ENCODE measurements at places on chromosomes 1 and 21.

DNA sequence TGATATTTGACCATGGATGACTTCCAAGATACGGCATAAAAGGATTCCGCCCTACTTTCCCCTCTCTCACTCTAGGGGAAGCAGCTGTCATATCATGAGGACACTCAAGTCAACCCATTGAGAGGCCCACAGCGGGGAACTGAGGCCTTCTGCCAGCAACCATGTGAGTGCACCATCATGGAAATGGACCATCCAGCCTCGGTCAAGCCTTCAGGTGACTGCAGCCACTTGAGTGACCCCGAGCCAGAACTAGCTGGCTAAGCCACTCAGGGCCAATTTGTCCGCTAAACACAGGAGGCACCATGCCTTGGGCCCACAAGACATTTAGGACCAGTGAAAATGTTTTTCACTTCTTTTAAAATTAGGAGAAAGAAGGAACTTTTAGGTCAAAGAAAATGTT is 11.1 kb upstream of the GJB5 start:
- DNase-seq = no peak

DNA sequence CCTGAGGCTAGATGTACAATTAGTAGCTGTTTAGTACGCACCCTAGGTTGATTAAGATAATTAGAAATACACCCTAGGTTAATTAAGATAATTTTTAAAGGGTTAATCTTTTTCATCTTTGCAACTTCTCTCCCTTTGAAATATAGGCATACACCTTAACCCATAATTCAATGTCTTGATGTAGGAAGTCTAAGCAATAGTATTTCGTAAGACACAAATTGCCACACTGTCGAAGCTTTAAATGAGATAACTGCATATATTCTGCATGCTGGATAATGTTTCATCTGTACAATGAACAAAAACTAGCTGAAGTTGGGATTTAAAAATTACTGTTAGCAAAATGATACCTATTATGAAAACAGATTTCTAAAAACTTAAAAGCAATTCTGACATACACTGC is 122.9 kb downstream of the EVI5 start:
- DNase-seq = no peak

DNA sequence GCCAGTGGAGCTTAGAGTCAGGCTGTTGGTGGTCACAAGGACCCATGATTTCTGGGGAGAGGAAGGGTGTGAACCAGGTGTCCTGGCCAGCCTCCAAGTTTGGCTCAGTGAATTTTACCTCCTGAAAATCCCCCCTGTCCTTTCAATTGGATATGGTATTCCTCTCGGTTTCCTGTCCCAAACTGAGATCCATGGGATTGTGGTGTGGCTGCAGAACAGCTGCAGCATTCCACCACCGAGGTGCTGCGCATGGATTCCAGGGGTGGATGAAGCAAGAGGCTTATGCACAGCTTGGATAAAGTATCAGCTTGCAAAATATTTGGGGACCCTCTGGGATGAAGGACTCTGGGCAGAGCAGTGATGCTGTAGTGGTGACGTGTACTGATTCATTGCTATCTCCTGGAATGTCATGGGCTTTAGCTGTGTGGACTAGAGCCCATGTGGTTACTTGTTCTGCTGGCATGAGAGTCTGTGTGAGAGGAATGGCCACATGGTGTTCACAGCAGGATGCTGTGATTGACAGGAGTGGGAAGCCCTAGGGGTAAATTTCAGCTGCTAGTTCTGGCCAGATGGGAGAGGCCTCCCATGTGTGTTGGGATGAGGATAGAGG is 148.7 kb upstream of the SPAG17 start:
- DNase-seq = no peak

- no peak for DNase-seq
Measured at GRCh38 chr21:38377165-38378088, 120.6 kb downstream of the KCNJ15 start.

GRCh38 chr1:181255270-181255929 is 166.9 kb downstream of the IER5 start:
- DNase-seq = no peak

DNA sequence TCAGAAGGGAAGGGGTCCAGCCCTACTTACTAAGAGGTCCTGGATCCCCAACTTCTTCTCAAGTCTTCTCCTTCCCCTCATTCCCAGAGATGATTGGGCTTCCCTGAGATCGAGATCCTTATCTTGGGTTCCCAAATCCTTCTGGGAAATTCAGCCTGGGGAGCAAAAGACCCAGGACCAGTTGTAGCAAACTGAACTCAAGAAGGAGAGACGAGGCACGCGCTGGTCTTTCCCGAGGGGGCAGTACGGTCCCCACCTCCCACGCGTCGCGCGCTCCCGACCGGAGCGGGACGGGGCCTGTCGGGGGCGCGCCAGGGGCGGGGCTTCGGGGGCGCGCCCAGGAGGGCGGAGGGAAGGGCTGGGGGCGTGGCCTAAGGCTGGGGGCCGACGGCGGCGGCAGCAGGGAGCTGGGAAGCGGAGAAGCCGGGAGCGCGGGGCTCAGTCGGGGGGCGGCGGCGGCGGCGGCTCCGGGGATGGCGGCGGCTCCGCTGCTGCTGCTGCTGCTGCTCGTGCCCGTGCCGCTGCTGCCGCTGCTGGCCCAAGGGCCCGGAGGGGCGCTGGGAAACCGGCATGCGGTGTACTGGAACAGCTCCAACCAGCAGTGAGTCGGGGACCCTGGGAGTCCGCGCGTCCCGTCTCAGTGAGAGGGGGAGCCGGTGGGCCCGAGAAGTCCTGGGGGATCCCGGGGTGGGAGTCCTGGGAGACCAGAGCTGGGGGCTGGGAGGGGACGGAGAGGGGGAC is at the start of gene EFNA3:
Gene EFNA3 (plus strand): TSS at position 369 of the 741 bp plus-strand sequence. CDS start 105 bp downstream, at position 474.
- peak; percentile 47 for DNase-seq

DNA sequence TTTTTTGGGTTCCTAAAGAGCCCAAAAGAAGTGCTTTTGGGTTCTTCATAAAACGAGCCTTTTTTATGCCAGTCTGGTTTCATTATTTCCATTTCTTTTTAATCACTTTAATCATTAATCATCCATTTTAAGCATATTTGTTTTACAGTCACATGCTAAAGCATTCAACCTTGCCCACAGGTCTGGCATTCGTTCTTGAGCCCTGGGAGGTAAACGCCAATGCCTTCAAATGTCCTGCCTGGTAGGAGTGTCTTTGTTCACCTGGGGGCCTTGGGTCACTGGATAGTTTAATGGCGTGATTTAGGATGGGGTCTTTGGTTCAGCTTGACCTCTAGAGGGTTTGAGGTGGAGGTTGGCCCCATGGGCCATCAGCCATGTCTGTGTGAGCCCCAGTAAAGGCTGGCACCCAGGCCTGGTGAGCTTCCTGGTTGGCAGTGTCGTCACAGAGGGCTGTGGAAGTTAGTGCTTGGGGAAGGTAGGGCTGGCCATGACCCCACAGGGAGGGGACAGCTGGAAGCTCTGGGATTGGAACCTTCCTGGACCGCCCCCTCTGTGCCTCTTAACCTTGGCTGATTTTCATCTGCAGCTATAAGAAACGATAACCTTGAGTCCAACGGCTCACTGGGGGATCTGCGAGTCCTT is 20.2 kb downstream of the C1orf174 start:
- no peak for DNase-seq

DNA sequence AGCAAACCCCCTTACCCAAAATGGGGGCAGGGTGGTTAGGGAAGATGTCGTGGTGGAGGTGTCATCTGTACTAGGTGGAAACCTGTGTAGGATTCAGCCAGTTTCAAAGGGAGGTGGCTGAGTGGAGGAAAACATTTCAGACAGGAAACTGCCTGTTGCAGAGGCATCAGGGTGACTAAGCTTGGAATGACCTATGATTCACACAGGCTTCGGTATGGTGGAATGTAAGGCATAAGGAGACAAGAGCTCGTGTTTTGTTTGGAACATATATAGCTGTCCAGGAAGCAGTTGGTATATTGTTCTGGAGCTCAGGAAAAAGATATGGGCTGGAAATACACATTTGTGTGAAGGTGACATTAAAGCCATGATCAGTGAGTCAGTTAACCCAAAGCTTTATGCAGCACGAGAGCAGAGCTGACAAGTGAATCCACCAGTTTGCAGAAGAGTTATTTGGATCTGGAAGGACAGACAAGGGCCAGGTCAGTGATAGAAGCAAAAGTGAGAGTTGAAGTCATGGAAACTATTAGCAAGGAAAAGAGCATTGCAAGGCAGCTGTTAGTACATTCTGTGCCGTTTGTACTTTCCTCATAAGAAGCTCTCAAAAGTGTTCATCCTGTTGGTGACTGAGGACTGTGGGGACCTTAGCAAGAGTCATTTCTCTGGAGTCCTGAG is 12.2 kb downstream of the UTP25 start:
- no peak for DNase-seq
